ENCODE measurements at places on chromosomes 3 and 15.

DNA sequence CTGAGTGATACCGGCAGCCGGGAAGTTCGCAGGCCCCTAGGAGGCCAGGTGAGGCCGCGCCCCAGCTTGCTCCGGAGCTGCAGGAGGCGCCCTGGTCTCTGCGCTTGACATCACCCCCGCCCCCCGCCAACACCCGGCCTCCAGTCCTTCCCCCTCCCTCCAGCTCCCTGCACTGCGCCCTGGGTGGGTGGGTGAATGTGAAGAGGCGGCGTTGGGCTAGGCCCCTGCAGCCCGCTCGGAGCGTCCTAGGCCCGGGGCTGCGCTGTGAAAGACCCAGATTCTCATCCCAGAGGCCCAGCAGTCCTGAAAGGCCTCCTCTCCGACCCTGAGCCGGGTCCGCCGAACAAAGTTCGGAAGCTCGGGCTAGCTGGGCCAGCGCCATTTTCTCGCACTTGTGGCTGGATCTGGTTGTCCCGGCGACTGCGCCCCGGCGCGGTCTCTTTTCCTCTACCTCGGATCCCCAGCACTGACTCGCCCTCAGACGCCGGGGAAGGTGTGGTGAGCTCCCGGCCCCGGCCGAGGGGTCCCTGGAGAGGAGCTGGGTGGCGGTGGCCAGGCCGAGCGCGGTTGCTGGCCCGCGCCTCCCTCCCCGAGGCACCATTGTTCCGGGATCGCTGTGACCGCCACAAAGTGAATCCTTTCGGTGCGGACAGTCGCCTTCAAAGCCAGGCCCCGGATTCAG, 12.9 kb downstream of the ZIC4 start:
- DNase-seq, result no peak

GRCh38 chr15:92290359-92290992, 103.2 kb upstream of the ST8SIA2 start:
- no peak for DNase-seq

- no peak for DNase-seq
Measured at GRCh38 chr15:62605282-62605681, 437.3 kb upstream of the TPM1 start.

DNA sequence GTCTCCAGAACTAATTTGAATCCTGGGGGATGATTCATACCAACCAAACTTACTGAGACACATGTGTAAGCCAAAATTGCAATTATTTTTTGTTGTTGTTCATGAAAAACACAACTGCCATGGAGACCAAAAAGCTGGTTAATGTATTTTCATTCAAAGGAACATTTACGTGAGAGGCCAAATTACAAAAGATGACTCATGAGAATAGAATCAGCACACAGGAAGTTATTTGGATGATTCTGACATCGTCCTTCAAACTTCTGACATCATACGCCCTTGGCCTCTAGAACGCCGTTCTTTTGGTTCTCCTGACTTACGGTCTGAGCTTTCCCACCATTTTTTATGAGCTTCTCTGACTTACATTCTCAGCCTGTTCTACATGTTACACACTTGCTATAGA, 3.0 kb upstream of the ZNF280D start:
- DNase-seq, result no peak

DNA sequence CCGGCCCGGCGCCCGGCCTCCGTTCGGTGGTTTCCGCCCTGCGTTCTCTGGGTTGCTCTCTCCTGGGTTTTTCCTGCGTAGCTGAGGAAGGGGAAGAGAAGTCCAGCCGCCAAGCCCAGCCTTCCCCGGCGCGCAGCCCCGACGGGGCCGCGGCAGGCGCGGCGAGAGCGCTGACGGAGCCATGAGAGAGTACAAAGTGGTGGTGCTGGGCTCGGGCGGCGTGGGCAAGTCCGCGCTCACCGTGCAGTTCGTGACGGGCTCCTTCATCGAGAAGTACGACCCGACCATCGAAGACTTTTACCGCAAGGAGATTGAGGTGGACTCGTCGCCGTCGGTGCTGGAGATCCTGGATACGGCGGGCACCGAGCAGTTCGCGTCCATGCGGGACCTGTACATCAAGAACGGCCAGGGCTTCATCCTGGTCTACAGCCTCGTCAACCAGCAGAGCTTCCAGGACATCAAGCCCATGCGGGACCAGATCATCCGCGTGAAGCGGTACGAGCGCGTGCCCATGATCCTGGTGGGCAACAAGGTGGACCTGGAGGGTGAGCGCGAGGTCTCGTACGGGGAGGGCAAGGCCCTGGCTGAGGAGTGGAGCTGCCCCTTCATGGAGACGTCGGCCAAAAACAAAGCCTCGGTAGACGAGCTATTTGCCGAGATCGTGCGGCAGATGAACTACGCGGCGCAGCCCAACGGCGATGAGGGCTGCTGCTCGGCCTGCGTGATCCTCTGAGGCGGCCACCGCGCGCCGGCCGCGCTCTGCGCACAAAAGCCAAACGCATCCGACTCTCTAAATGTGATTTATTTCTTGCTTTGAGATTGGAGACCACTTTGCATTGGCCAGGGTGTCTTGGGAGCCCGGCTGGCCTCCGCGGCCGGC, 727 bp downstream of the RAP2B start:
- DNase-seq, result no peak

GRCh38 chr3:25103391-25103790, 324.7 kb upstream of the RARB start:
- no peak for DNase-seq

- no peak for DNase-seq
Measured at GRCh38 chr3:86416334-86416733, 574.6 kb downstream of the VGLL3 start.

DNA sequence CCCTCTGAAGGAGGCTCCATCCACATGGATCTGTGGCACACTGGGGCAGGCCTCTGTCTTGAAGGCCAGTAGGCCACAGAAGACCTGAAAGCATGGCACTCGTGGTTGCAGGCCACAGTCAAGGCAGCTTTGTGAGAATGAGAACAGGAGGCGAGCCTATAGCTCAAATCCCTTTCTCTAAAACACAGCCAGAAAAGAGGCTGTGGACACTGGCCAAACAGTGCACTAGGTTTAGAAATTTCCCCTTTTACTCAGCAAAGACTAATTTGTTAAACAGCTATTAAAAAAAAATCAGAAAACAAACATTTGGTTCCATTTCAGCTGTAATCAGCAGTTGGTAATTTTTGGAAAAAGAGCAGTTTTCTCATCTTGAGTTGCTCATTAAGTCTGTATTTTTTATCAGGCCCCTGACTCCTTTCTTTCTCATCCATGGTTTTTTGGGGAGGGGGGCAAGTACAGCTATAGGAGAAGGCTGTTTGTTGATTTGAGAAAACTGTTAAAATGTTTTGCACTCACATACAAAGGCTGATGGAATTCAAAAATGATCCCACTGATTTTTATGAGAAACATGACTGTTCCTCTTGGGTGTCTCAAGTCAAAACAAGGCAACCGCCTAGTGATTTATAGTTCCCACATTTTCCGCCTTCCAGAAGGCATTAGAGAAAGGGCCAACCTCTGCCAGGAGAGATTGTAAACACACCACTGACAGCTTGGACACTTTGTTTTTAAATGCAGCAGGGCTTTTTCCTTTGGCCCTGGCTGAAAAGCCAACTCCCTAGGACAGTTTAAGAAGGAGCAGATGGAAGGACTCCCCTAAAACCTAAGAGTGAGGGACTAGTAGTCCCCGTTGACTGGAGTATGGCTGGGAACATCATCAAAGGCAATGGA, 28.1 kb downstream of the PARP16 start:
- DNase-seq, result no peak

- DNase-seq, result no peak
Measured at GRCh38 chr3:39202094-39202493, 9.7 kb upstream of the XIRP1 start.

GRCh38 chr3:48372862-48373435, 930 bp downstream of the FBXW12 start:
- no peak for DNase-seq

Data from SK-N-MC (cell line).